DMS 273 treated with DMSO at 0.1 percent for 48 hours (cell line): ENCODE measurements at places on chromosomes 1 and 21.

GRCh38 chr21:28356422-28356821 is 636.3 kb downstream of the LTN1 start:
- DNase-seq = no peak

DNA sequence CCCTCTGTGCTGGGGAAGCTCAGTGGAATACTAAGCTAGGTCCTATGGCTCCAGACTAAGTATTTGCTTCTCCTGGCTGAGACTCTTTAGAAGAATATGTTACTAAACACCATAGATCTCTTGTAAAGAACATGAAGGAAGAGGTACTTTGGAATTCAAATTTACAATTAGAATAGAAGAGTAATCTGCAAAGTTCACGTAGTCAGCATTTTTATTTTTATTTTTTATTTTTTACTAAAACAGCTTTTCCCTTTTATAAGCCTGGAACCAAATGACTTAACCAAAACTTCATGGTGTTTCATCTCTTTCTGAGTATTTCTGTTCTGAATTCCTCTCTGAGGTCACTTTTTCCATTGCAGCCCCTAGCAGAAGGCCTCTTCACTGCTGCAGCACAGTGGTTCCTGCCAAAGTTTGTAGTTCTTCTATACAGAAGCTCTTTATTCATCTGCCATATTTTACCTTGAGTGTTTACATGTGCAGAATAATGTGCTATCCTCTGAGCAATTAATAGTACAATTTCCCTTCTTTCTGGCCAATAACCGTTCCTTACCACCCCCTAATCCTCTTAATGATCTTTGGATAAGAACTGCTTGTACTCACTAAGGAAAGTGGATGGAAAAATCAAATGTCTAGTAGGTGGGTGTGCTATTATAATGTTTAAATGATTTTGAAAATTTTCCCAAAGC is 27.2 kb downstream of the TSEN15 start:
- DNase-seq = no peak

- no peak for DNase-seq
These were observed 11.7 kb upstream of the MYOCOS start for GRCh38 chr1:171610385-171610784.

DNA sequence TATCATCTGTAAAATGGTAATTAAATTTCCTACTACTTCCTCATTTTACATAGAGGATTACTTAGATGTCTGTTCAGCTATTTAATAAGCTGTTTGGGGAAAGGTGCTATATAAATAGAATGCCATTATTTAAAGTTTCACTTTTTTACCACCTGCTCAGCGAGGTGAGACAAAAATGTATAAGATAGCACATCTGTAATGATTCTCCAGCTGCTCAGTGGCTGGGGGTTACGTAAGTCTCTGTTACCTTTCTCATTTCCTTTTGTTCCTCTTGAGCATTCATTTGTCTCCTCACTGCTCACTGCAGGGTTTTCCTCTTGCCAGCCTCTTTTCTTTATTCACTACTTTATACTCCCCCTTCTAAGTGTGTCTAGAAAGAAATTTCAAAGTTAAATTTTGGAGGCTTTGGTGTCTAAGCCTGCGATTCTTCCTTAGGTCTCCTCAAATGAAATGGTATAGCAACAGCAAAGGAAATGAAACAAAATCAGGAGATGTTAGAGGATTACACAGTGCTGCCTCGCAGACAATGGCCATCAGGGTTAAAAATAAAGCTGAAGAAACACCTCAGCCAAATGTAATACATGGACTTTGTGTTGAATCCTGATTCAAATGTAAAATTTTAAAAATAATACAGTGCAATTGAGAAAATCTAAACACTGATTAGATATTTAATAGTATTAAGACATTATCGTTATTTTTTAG is 6.8 kb downstream of the RGS8 start:
- DNase-seq = no peak

DNA sequence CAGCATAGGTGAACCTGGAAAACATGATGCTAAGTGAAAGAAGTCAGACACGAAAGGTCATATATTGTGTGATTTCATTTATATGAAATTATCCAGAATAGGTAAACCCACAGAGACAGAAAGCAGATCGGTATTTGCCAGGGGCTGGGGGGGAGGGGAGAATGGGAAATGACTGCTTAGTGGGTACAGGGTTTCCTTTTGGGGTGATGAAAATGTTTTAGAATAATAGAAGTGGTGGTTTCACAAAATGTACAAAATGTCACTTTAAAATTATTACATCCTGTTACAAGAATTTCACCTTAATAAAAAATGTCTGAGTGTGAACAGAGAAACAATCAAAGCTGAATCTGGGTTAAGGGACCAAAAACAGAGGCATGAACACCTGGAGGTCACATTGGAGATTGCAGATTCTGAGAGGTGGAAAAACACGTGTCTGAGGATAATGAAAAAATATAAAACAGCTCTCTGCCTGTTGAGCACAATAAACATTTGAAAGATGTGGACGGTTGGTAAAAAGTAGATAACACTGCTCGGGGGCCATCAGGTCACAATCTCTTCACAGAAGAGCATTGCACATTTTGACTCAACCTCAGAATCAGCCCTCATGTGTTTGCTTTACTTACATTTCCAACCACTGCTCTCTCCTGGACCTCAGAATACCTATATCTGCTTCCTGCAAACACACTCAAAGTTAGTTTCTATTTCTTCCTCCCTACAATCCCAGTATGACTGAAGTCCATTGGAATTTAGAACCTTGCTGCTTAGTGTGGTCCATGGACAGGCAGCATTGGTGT is 3.2 kb downstream of the SLAMF6 start:
- no peak for DNase-seq

- DNase-seq = no peak
These were observed 5.0 kb downstream of the HSPG2 start for GRCh38 chr1:21932127-21932526.

GRCh38 chr1:40825996-40826395 is 36.2 kb downstream of the CITED4 start:
- no peak for DNase-seq

DNA sequence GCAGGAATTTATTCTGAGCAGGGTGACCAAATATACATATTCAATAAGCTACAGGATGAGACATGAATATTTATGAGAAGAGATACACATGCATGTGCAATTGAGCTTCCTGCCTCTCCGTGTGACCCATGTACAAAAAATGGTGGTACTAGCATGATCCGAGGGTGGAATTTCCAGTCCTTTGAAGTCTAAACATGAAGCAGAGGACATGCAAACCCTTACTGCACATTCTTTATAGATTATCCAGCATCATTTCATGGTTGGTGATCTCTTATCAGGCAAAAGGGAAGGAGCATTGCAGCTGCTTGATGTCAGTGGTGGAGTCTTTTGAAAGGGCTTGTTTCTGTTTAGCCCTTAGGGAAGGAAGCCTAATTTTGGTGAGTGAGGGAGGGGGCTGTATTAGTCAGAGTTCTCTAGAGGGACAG is 448.6 kb downstream of the SETD4 start:
- no peak for DNase-seq

GRCh38 chr1:200468264-200469001 is 58.6 kb upstream of the ZNF281 start:
- no peak for DNase-seq

DNA sequence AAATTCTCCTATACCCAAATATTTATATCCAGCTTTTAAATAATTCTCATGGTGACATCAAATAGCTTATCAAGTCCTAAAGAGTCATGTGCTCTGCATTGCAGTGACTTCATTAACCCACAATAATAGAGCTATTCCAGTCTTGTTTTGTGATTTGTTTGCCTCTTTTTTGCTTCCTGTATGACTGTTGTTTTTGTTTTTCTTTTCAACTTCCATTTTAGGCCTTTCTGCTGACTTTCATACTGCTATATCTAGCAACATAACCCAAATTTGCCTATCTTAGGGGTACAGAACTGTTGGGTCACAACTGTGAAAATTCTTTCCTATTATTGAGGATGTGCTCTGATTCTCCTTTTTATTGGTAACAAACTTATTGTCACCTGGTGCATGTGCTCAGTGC is 30.3 kb downstream of the SPATA17 start:
- no peak for DNase-seq

GRCh38 chr1:204417074-204417997 is 5.7 kb upstream of the PPP1R15B start:
- peak; percentile 82 for DNase-seq

- no peak for DNase-seq
These were observed 12.1 kb upstream of the CDK11B start for GRCh38 chr1:1670866-1671265.

- DNase-seq = peak; percentile 82
These were observed 26.6 kb downstream of the NIBAN1 start for GRCh38 chr1:184947497-184948256.

DNA sequence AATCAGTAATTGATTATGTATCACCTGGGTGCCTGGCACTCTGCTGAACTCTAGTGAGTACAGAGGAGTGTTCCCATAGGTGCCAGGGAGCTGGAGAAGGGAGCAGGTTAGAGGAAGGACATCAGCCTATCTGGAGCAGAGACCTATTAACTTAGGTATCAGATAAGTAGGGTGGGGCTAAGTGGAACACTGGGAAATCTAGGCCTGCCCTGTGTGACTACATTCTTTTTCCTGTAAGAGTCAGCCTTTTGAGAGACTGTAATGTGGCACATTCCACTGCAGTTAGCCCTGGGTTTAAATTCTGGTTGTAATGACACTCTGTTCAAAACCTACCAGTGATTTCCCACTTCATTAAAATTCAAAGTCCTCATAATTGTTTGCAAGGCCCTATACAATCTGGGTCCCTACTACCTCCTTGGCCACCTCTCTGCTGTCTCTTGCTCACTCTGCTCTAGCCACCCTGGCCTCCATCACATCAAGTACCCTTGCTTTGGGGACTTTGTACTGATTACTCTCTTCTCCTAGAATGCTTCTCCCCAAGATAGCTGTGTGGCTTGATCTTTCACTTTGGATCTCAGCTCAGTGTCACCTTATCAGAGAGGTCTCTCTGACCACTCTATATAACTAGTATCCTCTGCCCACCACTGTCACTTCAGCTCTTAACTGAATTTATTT is 12.9 kb downstream of the STX12 start:
- DNase-seq = no peak

GRCh38 chr1:93671099-93671621 is 10.5 kb downstream of the BCAR3 start:
- DNase-seq = no peak

DNA sequence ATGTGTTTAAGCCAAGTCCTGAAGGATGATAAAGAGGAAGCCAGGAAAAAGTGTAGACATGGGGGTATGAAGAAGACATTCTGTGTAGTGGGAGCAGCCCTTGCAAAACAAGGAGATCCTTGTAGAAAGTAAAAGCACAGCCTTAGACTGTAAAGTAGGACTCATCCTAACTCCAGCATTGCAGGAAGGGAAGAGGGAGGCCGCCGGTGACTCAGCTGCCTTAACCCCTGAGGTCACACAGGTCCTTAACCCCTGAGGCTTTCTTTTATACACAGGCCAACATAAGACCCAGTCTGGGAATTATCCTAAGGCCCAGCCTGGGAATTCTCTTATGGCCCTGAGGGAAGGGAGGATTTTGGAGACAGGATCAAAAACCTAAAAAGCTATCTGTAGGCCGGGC is 18.0 kb downstream of the PGM1 start:
- DNase-seq = no peak

DNA sequence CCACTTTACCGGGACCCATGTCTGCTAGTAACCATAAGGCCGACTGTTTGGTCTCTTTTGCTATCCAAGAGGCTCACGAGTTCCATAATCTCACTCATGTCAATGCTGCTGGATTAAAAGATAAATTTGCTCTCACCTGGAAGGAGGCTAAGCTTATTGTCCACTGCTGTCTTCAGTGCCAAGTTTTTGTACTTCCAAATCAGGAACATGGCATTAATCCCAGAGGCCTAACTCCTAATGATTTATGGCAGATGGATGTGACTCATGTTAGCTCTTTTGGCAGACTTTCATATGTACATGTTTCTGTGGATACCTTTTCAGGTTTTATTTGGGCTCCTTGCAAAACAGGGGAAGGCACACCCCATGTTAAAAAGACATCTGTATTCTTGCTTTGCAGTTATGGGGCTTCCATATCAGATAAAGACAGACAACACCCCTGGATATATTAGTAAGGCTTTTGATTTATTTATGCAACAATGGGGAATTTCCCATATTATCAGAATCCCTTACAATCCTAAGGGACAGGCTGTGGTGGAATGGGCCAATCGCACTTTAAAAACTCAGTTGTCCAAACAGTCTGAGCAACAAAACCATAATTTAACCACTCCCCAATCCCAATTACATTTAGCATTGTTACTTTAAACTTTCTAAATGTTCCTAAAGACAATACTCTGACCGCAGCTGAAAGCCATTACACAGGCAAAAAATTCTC is 162.7 kb downstream of the IER5 start:
- peak; percentile 80 for DNase-seq

- DNase-seq = no peak
These were observed 54.6 kb downstream of the TOMM20 start for GRCh38 chr1:235073968-235074522.

DNA sequence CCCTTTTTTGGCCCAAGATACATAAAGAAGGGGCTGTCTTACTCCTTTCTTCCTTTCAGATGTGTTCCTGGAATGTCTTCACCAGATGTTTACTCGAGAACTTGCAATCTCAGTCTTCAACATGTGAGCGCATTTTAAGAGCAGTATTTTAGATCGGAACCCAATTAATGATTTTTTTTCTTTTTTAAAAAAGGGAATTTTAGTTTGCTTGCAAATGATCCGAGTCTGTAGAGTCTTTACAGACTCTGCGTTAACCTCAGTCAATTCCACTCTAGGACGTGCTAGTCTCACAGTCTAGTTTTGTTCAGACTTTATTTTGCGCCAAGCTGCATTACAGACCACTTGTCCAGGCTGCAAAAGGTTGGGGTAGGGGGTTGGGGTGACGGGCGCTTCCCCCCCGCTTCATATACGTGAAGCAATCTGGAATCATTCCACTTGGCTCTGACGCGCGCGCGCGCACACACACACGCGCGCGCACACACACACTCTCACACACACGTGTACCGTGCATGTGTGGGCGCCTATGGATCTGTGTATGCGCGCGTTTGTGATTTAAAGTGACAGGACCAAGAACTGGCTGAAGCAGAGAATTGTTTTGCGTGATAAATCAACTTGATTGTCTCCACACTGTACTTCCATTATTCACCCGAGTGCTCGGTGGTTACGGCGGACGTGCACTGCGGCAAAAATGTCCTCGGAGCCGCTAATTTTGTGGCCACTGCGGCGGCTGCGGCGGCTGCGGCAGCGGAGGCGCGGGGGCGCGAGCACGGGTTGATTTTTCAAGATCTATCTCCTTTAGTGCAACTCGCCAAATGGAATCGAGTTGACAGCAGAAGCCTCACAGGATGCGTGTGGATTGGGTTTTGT is 25.6 kb upstream of the NFIA start:
- no peak for DNase-seq
